ENCODE measurements at places on chromosomes 11 and 22.

DNA sequence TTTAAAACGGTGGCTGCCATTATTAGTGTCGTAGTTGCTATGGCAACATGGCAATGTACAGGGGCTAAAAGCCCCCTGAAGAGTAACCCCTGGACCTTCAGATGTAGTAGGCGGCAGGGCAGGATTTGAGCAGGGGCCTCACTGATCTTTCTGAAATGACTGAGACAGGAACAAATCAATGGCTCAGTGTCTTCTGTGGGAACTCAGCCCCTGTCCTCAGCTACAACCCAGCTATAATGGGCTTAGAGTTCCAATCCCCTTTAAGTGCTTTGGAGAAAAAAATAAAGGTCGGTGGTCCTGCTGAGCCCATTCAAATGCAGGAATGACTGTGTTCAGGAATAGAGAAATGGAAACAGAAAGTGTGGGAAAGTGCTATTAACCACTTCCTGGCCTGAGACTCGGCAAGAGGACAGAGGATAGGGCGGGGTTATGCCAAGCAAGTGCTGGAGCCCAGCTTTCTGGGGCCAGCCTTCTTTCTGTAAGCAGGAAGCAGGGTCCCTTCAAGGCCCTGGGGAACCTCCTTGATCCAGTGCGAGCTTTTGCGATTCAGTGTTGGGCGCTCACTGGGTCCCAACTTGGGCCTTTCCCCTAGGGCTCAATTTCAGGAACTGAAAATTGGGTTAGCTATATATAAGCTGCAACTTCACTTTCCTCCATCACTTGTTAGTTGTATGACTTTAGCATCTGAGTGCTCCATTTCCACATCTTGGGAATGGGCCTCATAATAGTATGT, 6.1 kb upstream of the CD82 start:
- no peak for DNase-seq

GRCh38 chr22:29873943-29874342, 9.0 kb upstream of the MTMR3 start:
- no peak for DNase-seq

- DNase-seq = no peak
Observed at GRCh38 chr11:8839957-8840945, 70.7 kb upstream of the AKIP1 start.

DNA sequence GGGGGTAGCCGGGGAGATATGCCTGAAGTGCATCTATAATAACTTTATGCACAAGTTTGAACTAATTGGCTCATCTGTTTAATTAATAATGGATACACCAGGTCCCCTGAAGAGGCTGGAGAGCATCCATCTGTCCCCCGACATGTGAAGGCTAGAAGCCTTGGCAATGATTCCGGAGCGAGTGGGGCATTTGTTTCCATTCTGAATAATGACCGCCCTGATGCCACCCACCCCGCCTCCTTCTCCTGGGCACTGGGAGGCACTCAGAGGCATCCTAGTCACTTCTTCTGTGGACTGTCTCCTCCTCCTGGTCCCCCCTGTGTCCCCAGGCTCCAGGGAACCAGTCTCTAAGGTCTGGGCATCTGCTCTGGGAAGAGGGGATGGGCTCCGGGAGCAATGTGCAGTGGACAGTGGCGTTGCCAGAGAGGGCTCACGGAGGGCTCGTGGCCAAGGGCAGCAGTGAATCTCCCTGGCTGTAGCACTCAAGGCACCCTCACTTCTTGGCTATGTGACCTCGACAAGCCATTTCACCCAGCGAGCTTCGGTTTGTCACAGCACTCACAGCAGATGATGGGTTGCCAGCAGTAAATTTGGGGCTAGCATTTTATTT, 64.7 kb downstream of the TSPAN18 start:
- DNase-seq = no peak

DNA sequence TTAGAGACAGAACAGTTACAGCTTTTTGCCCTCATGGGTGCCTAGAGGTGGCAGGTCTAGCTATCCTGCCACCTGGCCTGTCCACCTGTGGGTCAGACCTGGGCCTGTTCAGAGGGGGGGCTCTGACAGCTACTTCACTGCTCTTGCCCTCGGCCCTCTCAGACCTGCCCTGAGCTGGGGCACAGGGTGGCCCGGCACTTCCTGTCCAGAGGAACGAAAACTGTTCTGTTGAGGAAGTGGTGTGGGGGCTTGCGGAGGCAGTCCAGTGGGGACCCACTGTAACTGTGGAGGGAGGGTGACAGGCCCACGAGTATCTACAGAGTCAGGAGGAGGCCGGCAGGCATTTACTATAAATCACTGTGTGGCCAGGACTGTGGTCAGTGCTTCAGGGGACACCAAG, 16.2 kb downstream of the TESMIN start:
- no peak for DNase-seq

DNA sequence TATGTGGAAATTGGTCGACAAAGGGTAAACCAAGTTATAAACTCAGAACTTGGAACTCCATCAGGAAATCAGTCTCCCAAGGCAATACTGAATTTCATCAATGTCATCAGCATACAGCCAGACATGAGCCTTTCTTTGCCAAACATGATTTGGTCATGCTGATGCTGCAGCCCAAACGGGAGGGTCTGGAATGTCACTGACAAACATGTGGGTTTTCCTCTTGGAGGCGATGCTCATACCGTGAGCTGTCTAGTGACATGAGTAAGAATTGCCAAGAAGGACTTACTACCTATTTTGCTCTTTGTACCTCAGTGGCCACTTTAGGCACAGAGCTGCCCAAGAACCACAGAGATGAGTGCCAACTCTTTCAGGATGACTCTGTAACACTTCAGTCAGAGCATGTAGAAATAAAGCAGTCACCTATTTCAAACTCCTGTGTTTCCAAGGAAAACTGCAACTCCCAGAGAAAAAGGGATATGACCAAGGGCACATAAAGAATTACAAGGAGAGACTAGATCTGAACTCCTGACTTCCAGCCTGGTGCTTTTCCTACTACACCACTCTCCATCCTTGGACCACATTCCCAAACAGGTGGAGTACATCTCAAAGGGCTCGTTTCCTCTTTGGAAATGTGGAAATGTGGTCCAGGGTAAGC, 24.3 kb upstream of the MRGPRX2 start:
- no peak for DNase-seq

DNA sequence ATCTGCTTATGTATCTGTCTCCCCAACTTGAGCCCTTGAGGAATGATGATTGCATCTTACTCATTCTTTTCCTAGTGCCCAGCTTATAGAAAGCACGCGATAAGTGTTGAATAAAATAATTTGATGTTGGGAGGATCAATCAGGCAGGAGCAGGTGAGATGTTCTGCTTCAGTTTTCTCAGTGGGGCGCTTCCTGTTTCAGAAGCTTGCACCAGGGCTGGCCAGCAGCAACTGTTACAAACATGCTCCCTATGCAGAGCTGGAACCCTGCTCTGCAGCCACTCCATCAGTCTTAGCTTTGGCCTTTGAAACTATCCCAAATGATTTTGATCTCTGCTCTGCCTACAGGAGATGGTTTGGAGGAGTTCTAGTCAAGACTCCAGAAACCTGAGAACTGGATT, 3.9 kb downstream of the ENDOD1 start:
- DNase-seq = no peak

- no peak for DNase-seq
Observed at GRCh38 chr11:114215428-114215827, 80.8 kb upstream of the NNMT start.

DNA sequence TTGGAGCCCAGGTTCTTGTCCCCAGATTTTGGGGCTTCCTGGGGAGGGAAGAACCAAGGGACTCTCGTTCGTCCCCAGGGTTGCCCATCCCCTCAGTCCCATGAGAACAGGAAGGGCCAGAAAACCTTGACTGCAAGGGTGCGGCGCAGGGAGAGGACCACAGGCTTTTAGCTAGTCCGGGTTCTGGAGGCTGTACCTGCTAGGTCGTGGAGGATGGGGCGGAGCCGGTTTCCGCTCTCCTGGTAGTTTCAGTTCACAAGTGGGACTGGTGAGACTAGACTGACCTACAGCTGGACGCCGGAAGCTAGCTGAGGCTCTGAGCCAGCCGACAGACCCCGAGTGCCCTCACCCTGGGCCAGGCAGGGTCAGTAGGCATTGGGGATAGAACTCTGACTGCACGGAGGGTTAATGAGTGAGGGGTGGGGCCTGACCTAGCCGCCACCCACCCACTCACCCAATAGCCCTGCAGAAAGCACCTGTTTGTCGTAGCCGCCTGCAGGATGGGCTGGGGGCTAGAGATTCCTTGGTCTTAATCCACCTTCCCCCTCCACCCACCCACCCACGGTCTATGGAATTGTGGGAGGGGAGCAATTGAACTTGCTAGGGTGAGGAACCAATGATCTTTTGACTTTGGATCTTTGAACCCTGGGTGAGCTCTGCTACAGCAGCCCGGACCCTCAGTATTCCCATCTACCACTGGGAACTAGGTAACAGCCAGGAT, 1.5 kb downstream of the MAFF start:
- no peak for DNase-seq

DNA sequence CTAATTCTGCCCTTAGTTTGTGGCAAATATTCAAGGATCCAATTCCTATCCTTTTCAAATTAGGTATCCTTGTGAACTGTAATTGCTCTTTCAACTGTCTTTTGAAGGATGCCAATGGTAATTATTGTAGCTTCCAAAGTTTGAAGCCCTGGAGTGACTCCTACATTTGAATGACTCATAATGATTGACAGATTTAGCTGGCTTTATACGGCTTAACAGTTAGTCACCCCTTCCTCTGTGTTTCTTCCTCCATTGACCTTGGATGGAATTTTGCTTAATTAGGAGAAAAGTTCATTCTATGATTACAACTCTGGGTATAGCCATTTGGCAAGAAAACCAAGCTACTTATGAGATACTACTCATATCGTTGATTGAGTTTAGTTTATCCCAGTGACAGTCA, 639.3 kb upstream of the KIRREL3 start:
- no peak for DNase-seq

DNA sequence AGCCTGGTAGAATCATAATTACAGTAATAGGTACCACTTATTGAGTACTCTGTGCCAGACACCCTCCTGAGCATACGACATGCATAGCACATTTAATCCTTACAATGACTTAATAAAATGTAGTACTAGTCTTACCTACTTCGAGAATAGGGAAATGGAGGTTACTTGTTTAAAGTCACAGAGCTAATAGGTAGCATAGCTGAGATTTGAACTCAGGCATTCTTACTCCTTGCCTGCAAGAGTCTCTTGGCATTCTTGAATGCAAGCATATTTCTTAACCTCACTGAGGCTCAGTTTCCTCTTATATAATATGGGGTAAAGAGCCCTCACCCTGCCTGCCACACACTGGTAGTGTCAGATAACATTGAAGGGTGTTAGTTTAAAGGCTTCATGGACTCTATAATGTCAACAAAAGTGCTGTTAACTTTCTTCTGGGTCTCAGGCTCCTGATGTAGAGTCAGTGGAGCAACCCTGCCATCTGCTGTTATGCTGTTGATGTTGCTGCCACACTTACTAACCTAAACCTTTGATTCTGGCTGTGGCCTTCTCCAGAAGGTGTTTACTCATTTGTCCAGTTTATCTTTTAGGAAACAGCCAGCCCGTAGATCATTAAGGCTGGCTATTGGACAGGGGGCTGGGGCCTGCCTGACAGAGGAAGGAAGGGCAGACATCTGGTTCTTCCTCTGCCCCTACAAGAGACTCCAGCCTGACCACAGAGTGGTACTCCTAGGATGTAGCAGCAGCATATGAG, 18.9 kb downstream of the LIMK2 start:
- no peak for DNase-seq

GRCh38 chr11:128394431-128395089, 192.8 kb downstream of the ETS1 start:
- DNase-seq = no peak

DNA sequence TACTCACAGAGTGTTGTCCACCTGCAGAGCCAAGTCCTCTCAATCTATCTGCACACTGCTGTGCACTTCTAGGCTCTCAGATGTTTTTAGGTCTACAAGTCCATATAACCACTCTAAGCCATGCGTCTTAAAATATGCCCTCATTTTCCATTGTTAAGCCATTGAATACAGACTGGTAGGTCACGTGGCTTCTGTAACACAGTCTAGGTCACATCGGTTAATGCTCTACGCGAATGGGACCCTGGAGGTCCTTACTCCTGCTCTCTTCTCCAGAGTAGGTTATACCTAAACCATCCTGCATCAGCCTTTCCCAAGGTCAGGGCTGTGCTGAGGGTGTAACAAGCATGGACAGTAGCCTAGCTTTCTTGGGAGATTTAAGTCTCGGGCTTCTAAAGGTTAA, 819 bp downstream of the JAML start:
- DNase-seq = no peak

- DNase-seq = no peak
Observed at GRCh38 chr11:68661697-68662603, 22.4 kb upstream of the GAL start.

DNA sequence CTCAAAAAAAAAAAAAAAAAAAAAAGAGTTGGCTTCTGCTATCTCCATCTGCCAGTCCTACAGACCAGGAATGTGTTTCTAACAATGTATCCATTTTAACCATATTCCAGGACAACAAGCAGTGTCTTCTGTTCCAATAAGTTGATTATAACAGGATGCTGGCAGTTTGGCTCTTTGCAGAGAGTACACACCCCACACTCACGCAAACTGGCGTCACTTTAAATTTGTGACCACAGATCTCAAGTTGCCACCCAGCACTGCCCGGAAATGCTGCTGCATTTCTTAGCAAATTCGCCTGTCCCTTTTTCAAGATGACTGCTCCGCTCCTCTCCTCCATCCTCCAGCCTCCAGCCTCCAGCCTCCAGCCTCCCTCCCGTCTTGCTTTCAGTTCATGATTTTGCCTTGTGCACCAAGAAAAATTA, 44.3 kb downstream of the SCGB1A1 start:
- DNase-seq = no peak

DNA sequence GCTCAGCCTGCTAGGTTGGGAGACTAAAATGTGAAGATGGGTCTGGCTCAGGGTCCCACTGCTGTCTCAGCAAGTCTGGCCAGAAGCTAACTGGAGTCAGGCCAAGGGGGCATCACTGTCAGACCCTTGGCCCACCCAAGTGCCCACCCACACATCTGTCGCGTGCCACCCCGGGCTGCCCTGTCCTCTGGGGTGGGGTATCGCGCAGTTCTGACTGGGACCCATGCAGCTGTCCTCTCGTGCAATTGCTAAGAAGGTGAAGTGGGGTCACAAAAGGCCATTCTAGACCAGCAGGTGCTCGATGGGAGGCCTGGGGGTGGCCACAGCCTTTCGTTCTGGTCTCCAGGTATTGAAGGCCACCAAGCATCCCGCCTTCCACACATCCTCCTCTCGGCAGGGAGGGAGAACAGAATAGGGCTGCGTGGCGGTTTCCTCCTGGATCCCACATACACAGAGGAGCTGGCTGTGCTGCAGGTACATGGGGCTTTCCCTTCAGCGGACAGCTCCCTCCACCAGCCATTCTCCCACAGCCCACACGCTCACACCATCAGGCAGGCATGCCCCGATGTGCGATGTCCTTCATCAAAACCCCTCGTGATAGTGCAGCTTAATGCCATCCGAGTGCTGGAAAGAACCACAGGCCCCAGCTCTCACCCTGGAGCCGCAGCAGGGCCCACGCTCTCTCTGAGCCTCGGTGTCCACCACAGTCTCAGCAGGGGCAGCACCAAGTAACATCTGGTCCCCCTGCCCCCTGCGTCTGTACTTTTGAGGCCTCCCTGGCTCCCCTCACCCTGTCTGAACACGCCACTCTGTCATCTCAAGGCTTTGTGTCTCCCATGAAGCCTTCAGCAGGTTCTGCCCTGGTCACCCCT, 37.6 kb downstream of the SHANK2 start:
- DNase-seq = no peak

- no peak for DNase-seq
Observed at GRCh38 chr11:88284336-88285050, 53.0 kb downstream of the CTSC start.

Data from stimulated activated CD8-positive, alpha-beta memory T cell treated with anti-CD3 and anti-CD28 coated beads, Interleukin-4, amount 100 ng/mL, for 1 hour (primary cell).